ENCODE measurements at places on chromosomes 16 and 17. TPM values are rescaled to one million over a fixed set of nuclear protein-coding genes. Genes with fewer than 3 reads are reported as not detected.
A peak's percentile ranks its signal among the peaks of the same experiment; 100 is the strongest.

DNA sequence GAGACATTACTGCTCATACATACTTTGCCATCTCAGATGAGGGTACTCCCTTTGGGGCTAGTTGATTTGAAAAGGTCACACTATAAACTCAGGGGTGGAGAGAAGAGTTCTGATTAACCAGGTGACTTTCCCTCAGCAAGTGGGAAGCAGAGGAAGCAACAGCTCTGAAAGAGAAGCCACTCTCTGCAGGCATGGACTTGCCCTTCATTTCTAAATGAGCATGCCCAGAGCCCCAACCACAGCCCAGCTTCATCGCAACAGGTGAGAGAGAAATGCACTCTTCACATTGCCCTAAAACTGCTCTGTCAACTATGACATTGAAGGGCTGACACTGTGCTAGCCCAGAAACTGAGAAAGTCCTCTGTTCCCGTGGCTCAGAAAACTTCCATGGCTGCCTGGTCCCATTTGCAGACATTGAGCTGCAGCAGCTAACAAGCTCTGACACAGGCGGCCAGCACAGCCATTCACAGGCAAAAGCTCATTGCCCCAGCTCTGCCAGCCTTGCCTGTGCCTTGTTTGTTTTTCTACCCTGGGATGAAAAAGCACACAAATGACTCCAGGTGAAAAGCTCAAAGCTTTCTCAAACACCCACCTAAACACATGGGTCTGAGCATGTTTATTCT, 419.8 kb upstream of the DYNLRB2 start:
- no peak overlapping the region for H3K4me3 ChIP-seq
- H3K27ac ChIP-seq = no peak overlapping the region
- no peak for DNase-seq

Gene KRTAP2-3
- 18.2 TPM for total RNA-seq

DNA sequence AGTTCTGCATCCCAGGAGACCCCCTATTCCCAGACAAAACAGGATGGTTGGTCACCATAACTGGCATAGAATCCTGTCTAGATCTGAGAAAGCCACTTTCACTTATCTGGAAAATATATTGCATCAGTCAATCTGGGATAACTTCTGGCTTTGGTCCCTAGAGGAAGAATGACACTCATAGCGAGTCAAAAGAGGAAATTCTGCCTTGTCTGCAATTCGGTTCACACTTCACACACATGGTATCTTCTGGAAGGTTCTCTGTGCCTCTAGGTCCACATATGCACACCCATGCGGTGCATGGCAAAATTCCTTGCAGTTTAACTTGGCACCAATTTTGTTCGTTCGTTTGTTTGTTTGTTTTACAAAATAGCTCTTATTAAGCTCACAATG, 49.2 kb upstream of the WSCD1 start:
- H3K36me3 ChIP-seq = no peaks in the 10 kb centered on the region
- H3K4me1 ChIP-seq = no peaks in the 10 kb centered on the region
- H3K27ac ChIP-seq = no peak overlapping the region
- no peak overlapping the region for H3K4me3 ChIP-seq

Gene NXN
- total RNA-seq = 1.8 TPM

Gene KCNH6
- total RNA-seq = not detected

- no peak overlapping the region for H3K27ac ChIP-seq
- peaks cover 20% of the 10 kb centered on the region for H3K4me1 ChIP-seq
- DNase-seq = no peak
- H3K36me3 ChIP-seq = peaks cover 51% of the 10 kb centered on the region
- H3K27me3 ChIP-seq = no peaks in the 10 kb centered on the region
Observed at GRCh38 chr17:82566129-82566960, 46.8 kb downstream of the FOXK2 start.

DNA sequence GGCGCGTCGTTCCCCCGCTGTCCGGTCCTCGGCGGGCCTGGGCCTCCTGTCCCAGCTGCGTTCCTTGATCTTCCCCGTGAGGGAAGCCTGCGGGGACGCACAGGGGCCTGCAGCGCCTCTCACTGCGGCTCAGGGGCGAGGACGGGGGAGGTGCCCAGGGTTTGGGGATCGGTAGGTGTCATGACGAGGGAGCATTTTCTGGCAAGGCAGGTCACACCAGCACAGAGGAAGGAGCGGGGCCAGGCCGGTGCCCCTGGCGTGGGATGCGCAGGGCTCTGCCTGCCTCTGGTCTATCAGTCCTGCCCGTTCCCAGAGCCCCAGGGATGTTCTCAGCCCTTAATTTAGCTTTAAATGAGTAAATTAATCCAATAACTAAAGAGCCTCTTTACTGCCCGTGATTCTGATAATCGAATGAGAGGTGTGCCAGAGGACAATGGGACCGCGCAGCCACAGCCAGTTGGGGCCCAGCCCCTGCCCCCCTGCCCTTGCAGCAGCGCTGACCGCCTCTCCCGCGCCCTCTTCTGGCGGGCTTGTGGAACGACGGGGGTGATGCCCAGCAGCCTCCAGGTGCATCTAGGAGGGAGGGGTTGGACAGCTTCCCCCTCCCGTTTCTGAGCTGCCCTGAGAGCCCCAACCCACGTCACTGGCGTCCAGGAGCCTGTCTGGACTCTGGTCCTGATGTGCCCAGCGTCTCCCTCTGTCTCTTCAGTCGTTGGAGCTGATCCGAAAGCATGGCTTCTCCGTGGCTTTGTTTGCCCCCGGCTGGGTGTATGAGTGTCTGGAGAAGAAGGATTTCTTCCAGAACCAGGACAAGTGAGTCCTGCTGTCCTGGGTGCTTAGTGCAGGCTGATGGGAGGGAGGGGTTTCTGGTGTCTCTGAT, 7.9 kb downstream of the ENGASE start:
- H3K27ac ChIP-seq = no peak overlapping the region
- H3K27me3 ChIP-seq = no peaks in the 10 kb centered on the region
- no peaks in the 10 kb centered on the region for H3K4me1 ChIP-seq

DNA sequence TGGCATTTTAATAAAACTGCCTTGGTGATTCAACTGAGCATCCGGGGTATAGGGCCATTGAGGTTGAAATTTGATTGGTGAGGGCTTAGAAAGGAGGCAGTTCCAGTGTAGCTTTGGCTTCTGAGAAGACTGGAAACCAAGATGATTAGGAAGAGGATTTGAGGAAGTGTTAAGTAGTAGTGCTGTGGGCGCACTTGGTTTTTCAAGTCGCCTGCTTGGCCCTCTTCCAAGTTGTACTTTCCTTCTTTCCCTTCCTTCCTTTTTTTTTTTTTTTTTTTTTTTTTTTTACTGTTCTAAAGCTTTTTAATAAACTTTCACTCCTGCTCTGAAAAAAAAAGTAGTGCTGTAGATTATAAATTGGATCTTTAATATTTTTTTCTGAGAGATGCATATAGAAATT, 320.5 kb downstream of the UTP18 start:
- no peaks in the 10 kb centered on the region for H3K4me1 ChIP-seq
- DNase-seq = no peak
- H3K27ac ChIP-seq = no peak overlapping the region
- no peak overlapping the region for H3K4me3 ChIP-seq

GRCh38 chr17:72457712-72458111, 336.9 kb downstream of the SOX9 start:
- H3K27ac ChIP-seq = no peak overlapping the region
- no peak overlapping the region for H3K4me3 ChIP-seq
- DNase-seq = no peak
- H3K27me3 ChIP-seq = no peaks in the 10 kb centered on the region
- peaks cover 79% of the 10 kb centered on the region for H3K4me1 ChIP-seq

Gene KRT34
- not detected for total RNA-seq

GRCh38 chr17:57834146-57834741, 15.6 kb downstream of the MRPS23 start:
- no peaks in the 10 kb centered on the region for H3K4me1 ChIP-seq
- no peaks in the 10 kb centered on the region for H3K27me3 ChIP-seq
- DNase-seq = no peak
- H3K36me3 ChIP-seq = peaks cover 11% of the 10 kb centered on the region
- H3K27ac ChIP-seq = no peak overlapping the region

- no peak overlapping the region for H3K4me3 ChIP-seq
- H3K36me3 ChIP-seq = peaks cover 4% of the 10 kb centered on the region
- DNase-seq = no peak
- H3K27ac ChIP-seq = no peak overlapping the region
- H3K4me1 ChIP-seq = no peaks in the 10 kb centered on the region
Observed at GRCh38 chr17:58282442-58282841, 1.7 kb upstream of the MPO start.

Gene C16orf92
- total RNA-seq = not detected

- H3K4me1 ChIP-seq = no peaks in the 10 kb centered on the region
- H3K27ac ChIP-seq = no peak overlapping the region
- DNase-seq = no peak
- H3K36me3 ChIP-seq = peaks cover 6% of the 10 kb centered on the region
- no peaks in the 10 kb centered on the region for H3K27me3 ChIP-seq
- H3K4me3 ChIP-seq = no peak overlapping the region
Observed at GRCh38 chr17:2237521-2237921, 66.1 kb downstream of the SMG6 start.

- no peaks in the 10 kb centered on the region for H3K36me3 ChIP-seq
- peaks cover 67% of the 10 kb centered on the region for H3K27me3 ChIP-seq
- peaks cover 11% of the 10 kb centered on the region for H3K4me1 ChIP-seq
- H3K27ac ChIP-seq = no peak overlapping the region
- DNase-seq = no peak
Observed at GRCh38 chr17:2801841-2802240, 5.6 kb downstream of the RAP1GAP2 start.

GRCh38 chr17:56700919-56701420, 107.5 kb downstream of the NOG start:
- no peaks in the 10 kb centered on the region for H3K27me3 ChIP-seq
- no peak overlapping the region for H3K4me3 ChIP-seq
- DNase-seq = no peak
- no peak overlapping the region for H3K27ac ChIP-seq
- peaks cover 14% of the 10 kb centered on the region for H3K4me1 ChIP-seq

GRCh38 chr16:47586121-47586520, 125.0 kb downstream of the PHKB start:
- no peaks in the 10 kb centered on the region for H3K36me3 ChIP-seq
- no peak overlapping the region for H3K4me3 ChIP-seq
- no peak overlapping the region for H3K27ac ChIP-seq

- no peak overlapping the region for H3K27ac ChIP-seq
- H3K4me1 ChIP-seq = no peaks in the 10 kb centered on the region
- no peaks in the 10 kb centered on the region for H3K27me3 ChIP-seq
Observed at GRCh38 chr17:10516638-10517037, 1.7 kb downstream of the MYH1 start.

- H3K4me1 ChIP-seq = peaks cover 10% of the 10 kb centered on the region
- no peak overlapping the region for H3K4me3 ChIP-seq
- H3K27ac ChIP-seq = no peak overlapping the region
- H3K27me3 ChIP-seq = peaks cover 82% of the 10 kb centered on the region
- DNase-seq = no peak
- no peaks in the 10 kb centered on the region for H3K36me3 ChIP-seq
Observed at GRCh38 chr17:28972437-28972836, 21.1 kb upstream of the PHF12 start.

Gene PIK3R5
- total RNA-seq = not detected

DNA sequence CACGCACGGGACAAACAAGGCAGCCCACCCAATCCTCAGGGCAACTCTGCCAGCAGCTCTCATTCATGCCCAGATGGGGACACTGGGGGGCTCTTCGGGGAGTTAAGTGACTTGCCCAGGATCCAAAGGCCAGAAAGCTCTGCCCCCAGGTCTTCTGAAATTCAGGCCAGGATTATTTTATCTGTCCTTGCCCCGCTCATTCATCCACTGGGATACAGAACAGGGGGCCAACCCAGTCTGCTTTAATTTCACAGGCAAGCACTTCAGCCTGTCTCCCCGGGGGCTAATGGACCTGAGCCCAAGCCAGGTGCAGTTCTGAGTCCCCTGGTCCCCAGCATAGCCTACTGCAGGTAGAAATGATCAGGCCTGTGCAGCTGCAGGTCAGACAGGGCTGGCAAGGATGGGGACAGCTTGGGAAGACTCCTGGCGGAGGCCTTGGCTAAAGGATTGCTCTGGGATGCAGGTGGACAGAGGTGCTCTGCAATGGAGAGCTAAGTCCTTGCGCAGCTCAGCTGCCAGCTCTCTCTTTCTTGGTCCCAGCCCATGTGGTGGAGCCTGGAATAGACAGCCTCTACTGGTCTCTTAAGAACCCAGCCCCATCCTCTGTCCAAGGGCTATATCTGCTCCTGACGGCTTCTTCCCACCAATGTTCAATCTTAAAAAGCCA, 766 bp upstream of the B3GNT9 start:
- H3K27me3 ChIP-seq = no peaks in the 10 kb centered on the region
- H3K4me3 ChIP-seq = peak overlapping the region; percentile 71
- H3K27ac ChIP-seq = no peak overlapping the region
- H3K4me1 ChIP-seq = peaks cover 10% of the 10 kb centered on the region
- DNase-seq = no peak

- H3K4me1 ChIP-seq = peaks cover 27% of the 10 kb centered on the region
- peak overlapping the region; percentile 87 for H3K4me3 ChIP-seq
- peaks cover 71% of the 10 kb centered on the region for H3K36me3 ChIP-seq
Observed at GRCh38 chr16:90020838-90021382, 1.7 kb upstream of the DBNDD1 start.

GRCh38 chr17:80461528-80462160, 14.8 kb downstream of the NPTX1 start:
- no peaks in the 10 kb centered on the region for H3K36me3 ChIP-seq
- no peak overlapping the region for H3K4me3 ChIP-seq
- H3K27ac ChIP-seq = no peak overlapping the region
- no peak for DNase-seq
- H3K27me3 ChIP-seq = peaks cover 70% of the 10 kb centered on the region
- peaks cover 11% of the 10 kb centered on the region for H3K4me1 ChIP-seq

DNA sequence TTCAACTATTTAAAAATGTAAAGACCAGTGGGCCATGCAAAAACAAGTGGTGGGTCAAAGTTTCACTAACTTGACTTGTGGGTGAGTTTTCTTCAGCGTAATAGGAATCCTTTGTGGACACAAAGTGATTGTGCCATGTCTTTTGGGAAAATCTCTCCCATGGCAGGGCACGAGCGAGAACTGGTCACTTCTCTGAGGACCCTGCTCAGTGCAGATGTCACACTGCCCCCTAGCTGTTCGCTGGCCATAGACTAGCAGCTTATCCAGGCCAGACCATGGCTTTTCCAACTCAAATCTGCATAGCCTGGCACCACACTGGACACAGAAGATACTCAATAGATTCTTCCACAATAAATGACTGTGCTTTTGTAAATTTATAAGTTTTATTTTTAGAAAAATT, 306.0 kb upstream of the CCL2 start:
- DNase-seq = peak; percentile 13
- no peaks in the 10 kb centered on the region for H3K36me3 ChIP-seq
- peaks cover 51% of the 10 kb centered on the region for H3K27me3 ChIP-seq
- H3K4me1 ChIP-seq = no peaks in the 10 kb centered on the region
- no peak overlapping the region for H3K4me3 ChIP-seq

Gene CRYM
- 4.1 TPM for total RNA-seq

- no peaks in the 10 kb centered on the region for H3K36me3 ChIP-seq
- no peak overlapping the region for H3K4me3 ChIP-seq
- no peaks in the 10 kb centered on the region for H3K4me1 ChIP-seq
- H3K27me3 ChIP-seq = no peaks in the 10 kb centered on the region
- no peak overlapping the region for H3K27ac ChIP-seq
- DNase-seq = no peak
Observed at GRCh38 chr17:10370016-10370608, 2.7 kb downstream of the MYH13 start.

GRCh38 chr16:56363781-56364565, 61.4 kb downstream of the AMFR start:
- DNase-seq = no peak
- no peaks in the 10 kb centered on the region for H3K27me3 ChIP-seq
- H3K4me3 ChIP-seq = no peak overlapping the region
- peaks cover 24% of the 10 kb centered on the region for H3K36me3 ChIP-seq

- H3K36me3 ChIP-seq = no peaks in the 10 kb centered on the region
- peaks cover 57% of the 10 kb centered on the region for H3K27me3 ChIP-seq
- no peak overlapping the region for H3K4me3 ChIP-seq
Observed at GRCh38 chr17:8896087-8896486, 28.6 kb upstream of the PIK3R6 start.
